ENCODE measurements at places on chromosomes 5 and 9.

- DNase-seq: no peak
Measured at GRCh38 chr5:151144275-151144674, 13.3 kb downstream of the ANXA6 start.

- DNase-seq: no peak
Measured at GRCh38 chr5:137730336-137730735, 5.6 kb downstream of the KLHL3 start.

DNA sequence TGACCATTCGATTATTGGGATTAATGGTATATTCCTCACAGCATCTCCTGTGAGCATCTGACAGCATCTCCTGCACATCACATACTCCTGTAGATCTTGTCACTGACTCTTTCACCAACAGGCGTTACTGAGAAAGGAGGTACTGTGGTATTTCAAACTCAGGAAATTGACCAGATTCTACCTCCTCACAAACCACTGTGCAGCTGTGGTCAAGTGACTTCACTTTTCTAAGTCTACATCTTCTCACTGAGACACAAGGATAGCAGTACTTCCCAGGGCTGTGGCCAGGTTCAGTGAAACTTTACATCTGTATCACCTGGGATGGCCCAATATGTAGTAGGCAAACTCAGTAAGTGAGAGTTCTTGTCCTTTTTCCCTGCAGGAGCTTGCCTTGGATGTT, 332.3 kb upstream of the ADAMTSL1 start:
- no peak for DNase-seq

- no peak for DNase-seq
Measured at GRCh38 chr9:83385317-83385716, 152.9 kb downstream of the FRMD3 start.

GRCh38 chr5:172502969-172503368, 48.6 kb upstream of the SH3PXD2B start:
- no peak for DNase-seq

GRCh38 chr5:491119-491855, 33.0 kb downstream of the SLC9A3 start:
- DNase-seq: no peak

- no peak for DNase-seq
Measured at GRCh38 chr5:55316289-55316688, 8.5 kb downstream of the MTREX start.

- DNase-seq: no peak
Measured at GRCh38 chr5:1881098-1881572, 1.6 kb downstream of the IRX4 start.

GRCh38 chr5:78779262-78779661, 130.7 kb upstream of the LHFPL2 start:
- DNase-seq: no peak

- peak; percentile 47 for DNase-seq
Measured at GRCh38 chr5:149442563-149443182, 63.6 kb upstream of the IL17B start.

- no peak for DNase-seq
Measured at GRCh38 chr5:38424148-38425060, 132.0 kb downstream of the LIFR start.

GRCh38 chr5:1414311-1415058, 30.8 kb downstream of the SLC6A3 start:
- DNase-seq: no peak

GRCh38 chr9:15048772-15049171, 138.5 kb upstream of the FREM1 start:
- no peak for DNase-seq

DNA sequence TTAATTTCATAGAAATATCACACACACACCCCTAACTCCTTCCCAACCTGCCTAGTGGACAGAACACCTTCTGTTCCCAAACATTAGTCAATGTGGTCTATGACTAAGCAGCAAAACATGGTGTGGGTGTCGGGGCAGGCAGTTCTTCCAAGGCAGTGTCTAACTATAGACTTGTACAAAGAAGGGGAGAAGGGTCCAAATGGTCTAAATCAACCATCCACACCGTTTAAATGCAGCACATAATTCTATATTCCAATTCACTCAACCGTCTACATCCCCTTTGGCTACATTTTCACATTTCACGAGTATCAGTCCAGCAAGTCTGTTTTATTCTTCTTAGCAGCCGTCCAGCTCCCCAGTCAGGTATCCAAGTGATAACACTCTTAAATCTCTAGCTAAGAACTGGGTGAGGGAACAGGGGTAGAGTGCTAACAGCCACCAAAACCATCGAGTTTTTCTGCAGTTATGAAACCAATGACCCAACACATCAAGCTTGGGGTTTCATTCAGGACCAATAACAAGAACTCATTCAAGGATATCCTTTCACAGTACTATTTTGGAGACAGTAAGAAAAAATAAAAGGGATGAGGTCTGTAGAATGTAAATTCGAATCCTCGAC, 3.3 kb downstream of the ZNF608 start:
- DNase-seq: no peak

DNA sequence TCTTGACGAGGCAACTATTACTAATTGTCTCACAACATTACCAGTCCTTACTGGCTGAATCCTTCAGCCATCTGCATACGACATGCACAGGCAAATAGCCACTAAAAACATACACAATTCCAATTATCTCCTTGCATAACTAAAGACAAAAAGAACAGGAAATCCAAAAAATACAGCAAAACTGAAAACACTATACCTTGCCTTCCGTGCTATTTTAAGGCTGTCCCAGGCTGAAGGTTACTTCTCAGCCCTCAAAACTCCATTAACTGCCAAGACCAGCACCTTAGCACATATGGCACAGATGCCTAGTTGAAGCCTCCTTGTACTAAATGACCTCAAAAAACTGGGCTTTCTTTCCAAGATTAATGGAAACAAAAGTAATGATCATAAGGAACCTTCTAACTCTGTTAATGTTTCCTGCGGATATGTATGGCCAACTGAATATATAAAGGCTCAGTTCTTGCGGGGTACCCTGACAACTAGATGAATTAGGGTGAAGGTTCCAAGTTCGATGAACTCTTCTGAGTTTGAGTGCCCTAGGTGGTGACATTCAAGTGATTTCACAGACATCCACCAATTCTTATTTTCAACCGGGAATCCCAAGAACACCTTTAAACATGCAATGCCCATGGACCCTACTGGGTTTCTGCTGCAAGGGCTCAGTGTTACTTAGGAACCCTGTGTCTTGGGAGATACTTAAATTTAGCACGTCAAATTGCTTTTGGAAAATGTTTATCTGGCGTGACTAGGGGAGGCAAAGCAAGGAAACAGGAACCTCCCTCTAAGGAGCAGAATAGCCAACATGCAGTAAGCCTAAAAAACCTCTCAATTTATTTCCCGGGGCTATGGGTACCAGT, 455.3 kb downstream of the RAB3C start:
- no peak for DNase-seq

DNA sequence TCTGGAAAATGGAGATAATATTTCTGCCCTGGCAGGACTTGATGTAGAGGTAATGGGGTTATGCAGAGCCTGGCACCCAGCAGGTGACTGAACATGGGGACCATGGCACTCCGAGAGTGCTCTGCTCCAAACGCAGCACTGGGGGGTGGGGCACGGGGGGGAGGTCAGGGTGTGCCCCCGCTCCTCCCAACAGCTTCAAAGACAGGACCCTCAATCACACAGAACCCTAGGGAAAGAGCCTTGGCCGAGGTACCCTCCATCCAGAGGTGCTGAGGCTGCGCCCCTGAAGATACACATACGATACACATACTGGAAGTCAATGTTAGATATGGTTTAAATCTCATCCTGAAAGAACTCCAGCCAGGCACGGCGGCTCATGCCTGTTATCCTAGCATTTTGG, 26.6 kb upstream of the CEP72 start:
- DNase-seq: no peak

- no peak for DNase-seq
Measured at GRCh38 chr9:99962680-99963261, 56.3 kb downstream of the STX17 start.

DNA sequence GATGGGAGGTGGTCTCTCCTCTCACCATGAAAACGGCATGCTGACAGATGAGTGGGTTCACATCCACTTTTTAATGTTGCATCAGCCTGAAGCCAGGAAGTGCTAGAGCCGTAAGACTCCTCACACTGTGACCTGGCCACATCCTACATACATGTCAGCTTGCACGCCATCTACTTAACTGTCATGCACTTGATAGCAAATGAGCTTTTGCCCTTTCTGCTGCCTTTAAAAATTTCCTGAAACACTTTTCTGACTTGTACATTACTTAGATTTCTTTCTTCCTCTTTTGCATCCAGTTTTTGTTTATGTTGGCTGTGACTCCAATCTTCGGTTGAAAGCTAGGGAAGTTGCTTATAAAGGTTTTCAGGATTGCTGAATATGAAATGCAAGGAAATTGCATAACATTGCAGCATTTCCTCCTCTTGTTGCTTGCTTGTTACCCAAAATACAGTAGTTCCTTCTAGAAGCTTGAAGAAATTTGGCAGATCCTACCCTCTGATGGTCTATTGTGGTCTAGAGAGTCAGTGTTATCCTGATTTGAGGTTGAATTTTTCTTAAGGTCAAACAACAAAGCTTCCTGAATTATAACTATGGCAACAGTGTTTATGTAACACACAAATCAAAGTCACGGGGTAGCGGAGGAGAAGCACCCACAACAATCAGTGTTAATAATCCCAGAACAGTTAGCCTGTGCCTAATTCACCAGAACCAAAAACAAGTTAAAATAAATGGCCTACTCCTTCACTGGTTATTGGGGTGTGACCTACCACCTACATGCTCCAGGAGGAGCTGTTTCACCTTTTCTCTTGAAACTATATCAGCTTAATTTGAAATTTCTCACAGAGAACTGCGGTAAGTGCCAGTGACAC, 232.5 kb downstream of the ARHGAP26 start:
- DNase-seq: peak; percentile 41

DNA sequence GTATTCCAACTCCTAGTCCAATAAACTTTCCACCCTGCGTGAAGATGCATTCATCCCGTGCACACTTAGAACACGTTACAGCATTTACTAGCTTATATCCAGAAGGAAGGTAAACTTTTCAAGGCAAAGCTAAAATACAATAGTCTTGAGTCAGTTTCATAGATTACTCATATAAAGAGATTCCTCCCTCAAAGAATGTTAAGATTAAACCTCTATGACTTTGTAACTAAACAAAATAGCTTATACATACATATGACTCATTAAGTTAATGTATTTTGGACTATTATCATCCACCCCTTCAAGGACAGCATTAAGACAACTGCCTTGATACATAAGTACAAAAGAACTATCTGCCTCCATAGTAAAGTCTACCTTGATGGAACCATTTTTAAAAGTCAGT, 36.1 kb downstream of the TLE1 start:
- no peak for DNase-seq

GRCh38 chr9:129962889-129963703, 79.9 kb downstream of the FNBP1 start:
- peak; percentile 54 for DNase-seq

- no peak for DNase-seq
Measured at GRCh38 chr5:134714120-134714519, 24.2 kb upstream of the CAMLG start.

DNA sequence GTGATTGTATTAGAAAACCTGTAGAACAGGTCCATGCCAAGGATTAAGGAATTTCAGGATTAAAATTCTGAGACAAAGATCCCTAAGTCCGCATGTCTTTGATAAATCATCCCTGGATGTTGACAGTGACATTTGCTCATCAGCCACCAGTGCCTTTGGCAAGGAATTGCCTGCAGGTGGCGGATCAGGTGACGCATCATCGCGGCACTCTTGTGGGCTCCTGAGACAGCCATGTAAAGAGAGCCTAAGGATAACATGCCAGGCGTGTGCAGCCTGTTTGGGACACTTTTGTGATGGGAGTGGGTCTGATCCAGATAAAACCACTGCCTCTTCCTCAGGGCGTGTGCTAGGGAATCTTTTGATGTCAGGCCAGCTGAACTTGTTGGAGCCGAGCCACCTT, 40.6 kb downstream of the ADCY2 start:
- no peak for DNase-seq

DNA sequence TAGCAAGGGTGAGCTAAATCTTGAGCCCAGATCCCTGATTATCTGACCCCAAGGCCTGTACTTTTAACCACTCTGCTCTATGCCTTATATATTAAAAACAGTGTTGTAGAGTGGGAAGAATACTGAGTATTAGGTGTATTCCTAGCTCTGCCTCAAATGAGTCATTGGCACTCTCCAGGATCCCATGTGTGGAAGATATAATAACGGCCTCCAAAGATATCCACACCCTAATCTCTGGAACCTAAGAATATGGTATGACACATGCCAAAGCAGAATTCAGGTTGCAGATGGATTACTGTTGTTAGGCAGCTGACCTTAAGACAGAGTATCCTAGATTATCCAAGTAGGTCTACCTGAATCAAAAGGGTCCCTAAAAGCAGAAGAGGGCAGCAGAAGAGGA, 110.8 kb downstream of the ADRB2 start:
- no peak for DNase-seq

DNA sequence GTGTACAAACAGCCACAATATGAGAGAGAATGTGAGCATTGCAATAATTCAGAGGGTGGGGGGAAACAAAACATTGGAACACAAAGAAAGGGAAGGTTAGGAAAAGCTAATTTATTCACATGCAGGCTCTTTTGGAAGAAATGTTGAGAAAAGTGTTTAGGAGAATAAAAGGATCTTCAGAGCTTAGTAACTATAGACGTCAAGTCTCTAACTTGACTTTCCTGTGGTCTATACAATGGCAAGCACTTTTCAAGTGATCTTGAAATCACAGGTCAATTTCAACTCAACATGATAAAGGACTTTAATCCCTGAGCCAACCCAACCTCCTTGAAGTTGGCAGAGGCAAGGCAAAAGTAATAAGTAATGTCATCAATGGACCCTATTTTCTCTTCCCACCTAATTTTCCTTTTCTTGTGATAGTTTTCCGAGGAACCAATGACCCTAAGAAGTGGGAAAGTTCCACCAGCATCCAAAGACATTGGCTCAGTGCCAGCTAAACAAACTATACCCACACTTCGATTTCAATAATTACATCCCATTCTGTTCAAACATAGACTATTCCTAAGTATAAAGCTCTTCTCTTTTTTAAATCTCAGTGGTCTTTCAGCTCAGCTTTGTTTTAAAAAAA, 23.7 kb downstream of the RFK start:
- no peak for DNase-seq

DNA sequence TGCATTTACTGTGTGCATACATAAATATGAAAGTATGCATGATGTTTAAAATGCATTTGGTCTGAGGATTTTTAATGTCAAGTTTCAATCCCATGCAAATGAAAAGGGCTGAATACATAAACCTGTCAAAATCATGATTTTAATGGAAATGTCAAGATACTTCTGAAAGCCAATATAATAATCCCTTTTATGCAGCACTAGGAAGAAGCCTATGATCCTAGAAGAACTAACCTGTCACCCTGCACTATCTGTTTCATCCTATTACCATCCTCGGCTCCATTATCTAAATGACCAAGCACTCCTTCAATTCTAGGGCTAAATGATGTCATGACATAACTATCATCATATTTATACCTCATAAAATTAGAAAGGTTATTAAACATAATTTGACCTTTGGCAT, 2229.4 kb upstream of the WWC1 start:
- DNase-seq: no peak

Data from stimulated activated CD4-positive, alpha-beta T cell treated with anti-CD3 and anti-CD28 coated beads, TNF-alpha, amount 100 ng/mL, for 4 hours (primary cell).